AML-193 (cell line): ENCODE measurements at places on chromosomes 7 and 10.

DNA sequence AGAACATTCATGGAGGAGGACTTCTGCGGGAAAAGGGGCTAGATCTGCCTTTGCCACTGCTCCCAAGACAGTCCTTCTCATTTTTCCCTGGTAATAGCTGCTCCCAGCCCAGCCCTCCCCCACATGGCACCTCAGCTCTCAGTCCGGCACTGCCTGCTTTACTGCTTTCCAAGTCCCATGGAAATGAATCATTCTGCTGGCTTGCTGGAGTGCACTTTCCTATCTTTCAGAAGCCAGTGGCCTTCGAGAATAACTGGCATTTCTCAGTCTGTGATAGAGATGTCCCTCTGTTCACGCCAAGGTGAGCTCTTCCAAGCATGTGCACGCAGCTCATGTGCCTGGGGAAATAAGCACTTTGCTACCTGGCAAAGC lies 61.4 kb downstream of the SYPL1 start:
- DNase-seq, result no peak

DNA sequence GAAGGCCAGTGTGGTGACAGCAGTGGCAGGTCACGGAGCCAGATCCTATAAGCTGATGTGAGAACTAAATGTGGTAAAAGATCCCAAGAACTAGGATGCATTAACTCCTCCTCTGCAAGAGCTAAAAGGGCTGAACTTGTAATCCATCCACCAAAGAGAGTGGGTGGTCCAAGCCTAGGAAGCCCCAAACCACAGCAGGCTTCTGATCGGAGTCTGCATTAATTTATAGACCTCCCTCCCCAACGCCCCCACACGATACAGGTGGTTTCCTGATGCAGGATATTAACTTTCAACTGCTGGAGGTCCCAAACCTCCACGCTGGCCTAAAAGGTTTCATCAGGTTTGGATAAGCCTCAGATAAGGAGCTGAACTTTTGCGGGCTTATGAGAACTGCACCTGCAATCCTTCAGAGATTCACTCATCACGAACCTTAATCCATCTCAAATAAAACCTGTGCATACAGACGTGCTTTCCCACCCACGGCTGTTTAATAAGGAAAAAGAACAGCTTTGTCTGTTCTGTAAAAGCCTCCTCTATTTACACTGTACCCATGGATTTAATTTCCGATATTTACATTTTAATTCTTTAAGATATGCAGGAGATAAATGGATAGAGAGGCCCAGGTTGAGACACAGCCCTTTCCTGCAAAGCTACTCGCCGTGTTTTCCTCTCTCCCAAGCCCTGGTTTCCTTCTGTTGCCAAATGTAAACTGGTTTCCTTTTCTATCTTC lies 74.9 kb downstream of the GFRA1 start:
- no peak for DNase-seq

GRCh38 chr7:99102809-99103690 lies 40.9 kb downstream of the SMURF1 start:
- no peak for DNase-seq

- no peak for DNase-seq
Observed at GRCh38 chr7:10225275-10225674, 748.4 kb upstream of the PHF14 start.

DNA sequence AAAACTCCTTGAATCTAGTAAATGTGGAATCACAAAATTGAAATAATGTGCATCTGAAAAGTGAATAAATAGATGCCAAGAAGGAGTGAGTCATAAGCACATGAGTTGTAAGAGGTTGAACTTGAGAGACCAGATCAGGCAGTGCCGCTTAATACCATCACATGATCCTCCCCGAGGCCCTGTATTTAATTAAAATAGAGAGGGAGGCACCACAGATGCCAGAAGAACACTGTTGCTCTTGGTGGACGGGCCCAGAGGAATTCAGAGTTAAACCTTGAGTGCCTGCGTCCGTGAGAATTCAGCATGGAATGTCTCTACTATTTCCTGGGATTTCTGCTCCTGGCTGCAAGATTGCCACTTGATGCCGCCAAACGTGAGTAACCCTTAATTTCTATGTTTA lies at the start of gene GPNMB:
TSS of gene GPNMB (plus strand) at position 221 of the 400 bp plus-strand sequence. CDS start at position 304, 83 bp downstream.
- DNase-seq, result no peak
